Large intestine (tissue), 12 donors: ENCODE measurements at places on chromosomes 3 and 15. TPM values are rescaled to one million over a fixed set of nuclear protein-coding genes. Genes with fewer than 3 reads are reported as not detected.
A peak's percentile ranks its signal among the peaks of the same experiment; 100 is the strongest.

DNA sequence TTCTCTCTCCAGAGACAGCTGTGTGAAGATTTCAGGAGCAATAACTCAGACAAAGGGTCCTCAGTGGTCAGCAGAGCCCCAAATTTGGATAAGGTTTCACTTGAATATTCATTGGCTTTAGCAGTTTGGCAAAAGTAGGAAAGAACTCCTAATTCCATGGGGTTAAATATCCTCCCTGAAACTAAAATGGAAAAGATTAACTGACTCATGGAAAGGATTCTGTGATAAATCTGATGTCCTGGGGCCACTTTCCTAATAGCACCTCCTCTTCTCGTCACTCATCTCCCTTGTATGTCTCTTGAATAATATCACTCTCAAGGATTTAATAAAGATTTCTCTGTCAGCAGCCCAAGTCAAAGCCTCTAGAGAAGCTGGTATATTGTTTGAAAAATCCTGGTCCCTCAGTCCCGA, 33.3 kb upstream of the TBC1D23 start:
- no peak for DNase-seq
- no peaks in the 10 kb centered on the region for H3K4me1 ChIP-seq
- no peak overlapping the region for H3K27ac ChIP-seq
- no peaks in the 10 kb centered on the region for H3K36me3 ChIP-seq

DNA sequence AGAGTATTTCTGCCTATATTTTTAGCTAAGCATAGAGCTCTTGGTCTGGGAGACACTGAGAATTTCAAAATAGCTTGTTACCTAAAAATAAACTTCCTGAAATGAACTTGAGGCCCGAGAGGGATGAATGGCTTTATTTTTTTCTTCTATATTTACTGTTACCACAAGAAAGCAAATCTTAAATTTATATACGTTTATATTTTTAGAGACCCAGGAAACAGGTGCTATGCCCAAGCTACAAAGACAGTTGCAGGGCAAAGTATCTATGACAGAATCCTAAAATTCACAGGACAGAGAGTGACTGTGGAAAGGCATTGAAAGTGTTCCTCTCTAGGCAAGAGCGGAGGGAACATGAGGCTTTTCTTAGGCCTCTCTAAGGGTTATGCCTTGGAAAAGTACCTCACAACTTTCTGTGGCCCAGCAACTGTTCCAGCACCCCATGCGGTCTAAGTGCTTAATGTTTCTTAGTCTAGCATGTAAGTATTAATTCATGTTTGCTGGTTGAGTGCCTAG, 36.5 kb downstream of the TGFBR2 start:
- H3K36me3 ChIP-seq, result peaks cover 33% of the 10 kb centered on the region
- H3K27me3 ChIP-seq, result no peaks in the 10 kb centered on the region
- H3K27ac ChIP-seq, result no peak overlapping the region

DNA sequence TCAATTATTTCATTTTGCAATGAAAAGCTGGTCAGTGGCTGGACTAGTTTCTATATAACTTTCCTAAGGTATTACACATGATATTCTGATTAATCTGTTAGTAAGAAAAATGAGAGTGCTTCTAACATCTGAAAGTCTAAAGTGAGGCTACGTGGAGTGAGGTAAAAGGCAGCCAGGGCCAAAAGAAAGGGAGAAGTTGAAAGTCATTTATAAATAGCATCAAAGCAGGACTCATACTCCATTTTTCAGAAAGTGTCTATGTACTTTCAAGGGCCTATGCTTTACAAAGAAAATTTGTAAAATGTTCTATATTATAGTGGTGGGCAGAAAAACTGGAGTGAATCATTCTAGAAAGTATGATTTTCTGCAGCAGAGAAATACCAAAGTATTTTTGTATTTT, 80.0 kb downstream of the CSNK1G1 start:
- H3K27ac ChIP-seq, result no peak overlapping the region
- no peaks in the 10 kb centered on the region for H3K4me1 ChIP-seq
- DNase-seq, result no peak
- H3K36me3 ChIP-seq, result no peaks in the 10 kb centered on the region
- no peaks in the 10 kb centered on the region for H3K27me3 ChIP-seq
- H3K4me3 ChIP-seq, result no peak overlapping the region

GRCh38 chr3:39446444-39446843, 21.0 kb upstream of the MOBP start:
- no peak overlapping the region for H3K27ac ChIP-seq
- no peaks in the 10 kb centered on the region for H3K27me3 ChIP-seq
- DNase-seq, result no peak
- no peak overlapping the region for H3K4me3 ChIP-seq

- no peaks in the 10 kb centered on the region for H3K27me3 ChIP-seq
- no peak for DNase-seq
- no peaks in the 10 kb centered on the region for H3K4me1 ChIP-seq
- no peak overlapping the region for H3K4me3 ChIP-seq
- no peaks in the 10 kb centered on the region for H3K36me3 ChIP-seq
- no peak overlapping the region for H3K27ac ChIP-seq
These were observed 77.9 kb downstream of the PCSK6 start for GRCh38 chr15:101411581-101411980.

DNA sequence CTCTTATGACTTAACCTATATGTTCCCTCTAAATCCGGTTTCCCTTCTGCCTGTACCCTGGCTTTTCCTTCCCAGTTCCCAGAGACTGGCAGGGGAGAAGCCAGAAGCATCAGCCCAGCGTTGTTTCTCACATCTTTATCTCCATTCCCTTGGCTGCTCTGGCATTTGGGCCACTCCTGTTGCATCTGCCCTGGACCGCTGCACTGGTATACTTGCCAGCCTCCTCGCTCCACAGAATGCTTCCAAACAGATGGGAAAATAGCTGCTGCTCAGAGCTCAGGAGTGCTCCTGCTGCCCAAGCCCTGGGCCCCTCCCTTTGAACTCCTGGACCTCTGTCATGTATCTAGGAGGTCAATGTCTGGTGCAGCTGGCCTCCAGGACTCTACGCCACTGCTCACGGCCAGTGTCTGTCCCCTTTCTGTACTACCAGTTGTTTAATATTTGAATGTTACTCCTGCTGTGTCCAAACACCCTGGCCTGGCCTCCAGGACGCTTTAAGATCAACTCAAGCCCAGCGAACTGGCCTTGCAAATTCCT, 6.8 kb downstream of the SPINT1 start:
- no peaks in the 10 kb centered on the region for H3K27me3 ChIP-seq
- peaks cover 44% of the 10 kb centered on the region for H3K36me3 ChIP-seq
- peak; percentile 70 for DNase-seq
- H3K4me1 ChIP-seq, result peaks cover 51% of the 10 kb centered on the region
- H3K27ac ChIP-seq, result peak overlapping the region; percentile 75

The GABRA5 gene
- 0.13 TPM for polyA plus RNA-seq

The NDN gene
- 67.1 TPM for polyA plus RNA-seq

The AADACL2 gene
- 0.01 TPM for polyA plus RNA-seq

The RHCG gene
- 0.12 TPM for polyA plus RNA-seq

The HTR3E gene
- 0.03 TPM for polyA plus RNA-seq
